Stimulated activated CD4-positive, alpha-beta T cell treated with anti-CD3 and anti-CD28 coated beads, Interleukin-15, amount 100 ng/mL, for 1 hour (primary cell): ENCODE measurements at places on chromosomes 13 and 19.

DNA sequence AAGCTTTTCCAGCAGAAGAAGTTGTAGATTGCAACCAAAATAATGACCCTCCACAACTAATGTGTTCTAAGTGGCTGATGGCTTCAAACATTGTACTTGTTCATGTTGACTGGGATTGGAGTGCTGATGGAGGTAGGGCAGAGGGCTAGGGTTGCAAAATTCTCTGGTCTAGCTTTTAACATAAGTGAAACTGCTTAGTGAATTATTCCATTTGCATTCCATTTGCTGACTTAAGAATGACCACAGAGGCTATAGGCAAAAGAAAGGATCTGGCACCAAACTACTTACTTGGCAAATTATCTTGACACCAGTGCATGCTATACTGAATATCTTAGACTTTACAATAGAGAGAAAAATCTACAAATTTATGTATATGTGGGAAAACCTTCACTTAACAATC lies 287.0 kb downstream of the FGF9 start:
- DNase-seq: no peak

DNA sequence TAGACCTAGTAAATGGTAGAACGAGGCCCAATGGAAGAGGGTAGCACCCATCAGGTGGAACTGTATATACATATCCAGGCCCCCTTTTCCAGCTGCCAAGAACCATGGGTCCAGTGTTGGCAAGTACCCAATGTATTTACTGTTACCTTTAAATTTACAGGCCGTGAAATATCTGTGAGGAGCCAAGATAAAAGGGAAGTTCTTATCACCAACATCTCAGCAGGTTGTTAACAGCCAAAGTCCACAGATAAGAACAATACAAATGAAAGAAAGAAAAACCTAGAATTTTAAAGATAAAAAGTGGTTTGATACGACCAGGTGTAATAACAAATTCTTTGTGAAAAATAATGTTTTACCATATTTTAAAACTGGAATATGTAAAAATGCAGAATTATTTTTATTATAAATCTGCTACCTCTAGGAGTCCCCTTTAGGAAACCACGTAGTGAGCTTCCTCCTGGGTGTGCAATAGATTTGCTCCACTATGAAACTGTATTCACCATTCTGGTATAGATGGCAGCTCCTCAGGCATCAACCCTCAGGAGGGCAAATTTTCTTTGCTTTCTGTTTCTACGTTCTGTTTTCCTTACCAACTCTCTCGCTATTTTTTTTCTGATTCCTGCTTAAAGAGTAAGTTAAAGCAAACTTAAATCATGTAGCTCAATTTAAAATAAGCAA lies 292.2 kb upstream of the SLC10A2 start:
- no peak for DNase-seq

GRCh38 chr13:72875233-72875632 lies 93.3 kb downstream of the PIBF1 start:
- no peak for DNase-seq

GRCh38 chr19:32824916-32825608 lies 44.5 kb downstream of the SLC7A9 start:
- DNase-seq: no peak

DNA sequence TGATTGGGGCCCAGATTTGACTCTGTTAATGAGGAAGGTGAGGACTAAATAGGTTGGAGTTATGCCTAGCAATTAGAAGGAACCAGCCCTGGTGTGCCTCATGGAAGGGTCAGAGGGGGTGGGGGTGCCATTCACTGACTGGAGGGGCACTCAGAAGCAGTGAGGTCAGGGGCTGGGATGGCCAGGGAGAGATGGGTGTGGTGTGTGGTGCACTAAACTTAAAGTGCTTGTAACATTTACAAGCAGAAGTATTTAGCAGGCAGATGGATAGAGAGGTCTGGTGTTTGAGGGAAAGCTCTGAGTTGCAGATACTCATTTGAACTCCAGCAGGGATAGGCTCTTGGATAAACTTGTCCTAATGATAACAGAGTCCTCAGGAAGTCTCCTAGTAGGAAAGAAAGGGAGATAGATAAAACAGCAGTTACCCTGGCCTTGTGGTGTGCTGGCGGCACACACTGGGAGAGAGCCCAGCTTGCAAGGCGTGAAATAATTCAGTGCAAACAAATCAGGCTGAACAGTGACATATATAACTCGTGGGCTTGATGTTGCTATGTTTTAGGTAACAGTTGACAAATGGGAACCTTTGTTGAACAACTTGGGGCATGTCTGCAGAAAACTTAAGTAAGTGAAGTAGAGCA lies 20.0 kb upstream of the UPF3A start:
- DNase-seq: no peak

GRCh38 chr13:28316836-28317235 lies 178.1 kb downstream of the FLT1 start:
- no peak for DNase-seq

DNA sequence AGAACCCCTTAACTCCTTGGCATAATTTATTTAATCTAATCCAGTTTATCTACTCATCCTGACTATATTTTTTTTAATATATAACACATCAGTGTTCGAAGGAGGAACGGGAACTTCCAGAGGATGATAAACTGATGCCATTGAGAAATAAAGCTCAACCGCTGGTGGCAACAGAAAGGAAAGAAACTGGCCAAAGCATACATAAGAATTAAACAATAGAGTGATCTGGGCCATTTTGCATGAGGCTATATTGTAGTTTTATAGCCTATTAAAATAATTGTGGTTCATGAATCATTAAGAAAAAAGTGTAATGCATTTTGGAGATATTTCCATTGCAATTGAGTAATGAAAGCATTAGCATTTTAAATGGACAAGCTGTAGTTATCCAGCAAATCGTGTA lies 94.2 kb downstream of the FRY start:
- no peak for DNase-seq

- no peak for DNase-seq
Measured at GRCh38 chr13:30466841-30467252, 1.1 kb upstream of the HMGB1 start.

GRCh38 chr19:31772915-31773314 lies 423.7 kb upstream of the TSHZ3 start:
- DNase-seq: no peak

- DNase-seq: no peak
Measured at GRCh38 chr13:107067381-107067780, 499.4 kb upstream of the ARGLU1 start.
